H1 (cell line): ENCODE measurements at places on chromosomes 1 and 21.

GRCh38 chr1:153608089-153608682 is 4.8 kb downstream of the S100A16 start:
- no peak overlapping the region for H3K4me3 ChIP-seq
- no peaks in the 10 kb centered on the region for H3K36me3 ChIP-seq
- no peak for DNase-seq
- no peaks in the 10 kb centered on the region; the same call in 1 of the 2 replicates for H3K27me3 ChIP-seq
- no peak overlapping the region for H3K27ac ChIP-seq
- peaks cover 32% of the 10 kb centered on the region for H3K4me1 ChIP-seq

DNA sequence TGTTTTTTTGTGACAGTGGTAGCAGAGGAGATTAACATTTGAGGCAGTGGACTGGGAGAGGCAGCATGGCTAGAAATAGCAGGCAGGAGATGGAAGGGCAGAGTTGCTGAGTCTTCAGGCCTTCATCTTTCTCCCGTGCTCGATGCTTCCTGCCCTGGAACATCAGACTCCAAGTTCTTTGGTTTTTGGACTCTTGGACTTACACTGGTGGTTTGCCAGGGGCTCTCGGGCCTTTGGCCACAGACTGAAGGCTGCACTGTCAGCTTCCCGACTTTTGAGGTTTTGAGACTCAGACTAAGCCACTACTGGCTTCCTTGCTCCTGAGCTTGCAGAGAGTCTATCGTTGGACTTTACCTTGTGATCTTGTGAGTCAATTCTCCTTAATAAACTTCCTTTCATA is 24.2 kb upstream of the LEFTY2 start:
- DNase-seq, result no peak
- H3K27me3 ChIP-seq, result no peaks in the 10 kb centered on the region
- H3K36me3 ChIP-seq, result no peaks in the 10 kb centered on the region
- no peak overlapping the region for H3K27ac ChIP-seq

- no peaks in the 10 kb centered on the region; the same call in 1 of the 2 replicates for H3K27me3 ChIP-seq
- H3K27ac ChIP-seq, result no peak overlapping the region
- no peak overlapping the region for H3K4me3 ChIP-seq
- H3K36me3 ChIP-seq, result no peaks in the 10 kb centered on the region
- no peak for DNase-seq
- no peaks in the 10 kb centered on the region for H3K4me1 ChIP-seq
Observed at GRCh38 chr1:184218458-184219075, 167.0 kb downstream of the TSEN15 start.

GRCh38 chr1:236774926-236775325 is 20.2 kb upstream of the MTR start:
- no peak overlapping the region for H3K27ac ChIP-seq
- no peak for DNase-seq
- no peaks in the 10 kb centered on the region for H3K27me3 ChIP-seq
- H3K4me1 ChIP-seq, result no peaks in the 10 kb centered on the region
- no peak overlapping the region for H3K4me3 ChIP-seq
